ENCODE measurements at places on chromosomes 13 and 19.

GRCh38 chr13:105165449-105166125 lies 1369.9 kb downstream of the EFNB2 start:
- no peak for DNase-seq

GRCh38 chr13:110472904-110473563 lies 88.5 kb downstream of the RAB20 start:
- no peak for DNase-seq

- no peak for DNase-seq
Observed at GRCh38 chr19:8206147-8207087, 2.8 kb upstream of the CERS4 start.

- no peak for DNase-seq
Observed at GRCh38 chr13:45179428-45179827, 21.4 kb downstream of the KCTD4 start.

- no peak for DNase-seq
Observed at GRCh38 chr19:29054886-29055675, 157.9 kb downstream of the UQCRFS1 start.

GRCh38 chr13:107373551-107373950 lies 805.6 kb upstream of the ARGLU1 start:
- DNase-seq: no peak

DNA sequence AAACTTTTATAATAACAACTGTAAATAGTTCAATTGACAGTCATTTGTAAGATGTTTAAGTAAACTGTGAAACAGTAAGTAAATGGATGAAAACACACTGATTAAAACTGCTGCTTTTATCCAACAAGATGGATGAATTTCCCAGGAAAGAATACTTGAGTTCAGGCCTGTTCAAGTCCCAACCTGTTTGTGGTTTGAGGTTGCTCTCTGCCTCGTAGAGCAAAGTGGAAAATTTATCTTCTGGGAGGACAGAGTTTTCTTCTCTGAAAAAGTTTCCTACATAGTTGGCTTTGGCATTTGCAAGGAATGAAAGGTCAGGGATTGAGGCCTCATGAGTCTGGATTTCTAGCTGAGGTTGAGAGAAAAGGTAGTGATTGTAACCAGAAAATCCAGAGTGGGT lies 15.2 kb upstream of the ZNF543 start:
- DNase-seq: no peak

GRCh38 chr13:72757792-72758535 lies 23.7 kb downstream of the DIS3 start:
- DNase-seq: no peak

GRCh38 chr13:76799696-76800095 lies 86.5 kb downstream of the KCTD12 start:
- DNase-seq: no peak

DNA sequence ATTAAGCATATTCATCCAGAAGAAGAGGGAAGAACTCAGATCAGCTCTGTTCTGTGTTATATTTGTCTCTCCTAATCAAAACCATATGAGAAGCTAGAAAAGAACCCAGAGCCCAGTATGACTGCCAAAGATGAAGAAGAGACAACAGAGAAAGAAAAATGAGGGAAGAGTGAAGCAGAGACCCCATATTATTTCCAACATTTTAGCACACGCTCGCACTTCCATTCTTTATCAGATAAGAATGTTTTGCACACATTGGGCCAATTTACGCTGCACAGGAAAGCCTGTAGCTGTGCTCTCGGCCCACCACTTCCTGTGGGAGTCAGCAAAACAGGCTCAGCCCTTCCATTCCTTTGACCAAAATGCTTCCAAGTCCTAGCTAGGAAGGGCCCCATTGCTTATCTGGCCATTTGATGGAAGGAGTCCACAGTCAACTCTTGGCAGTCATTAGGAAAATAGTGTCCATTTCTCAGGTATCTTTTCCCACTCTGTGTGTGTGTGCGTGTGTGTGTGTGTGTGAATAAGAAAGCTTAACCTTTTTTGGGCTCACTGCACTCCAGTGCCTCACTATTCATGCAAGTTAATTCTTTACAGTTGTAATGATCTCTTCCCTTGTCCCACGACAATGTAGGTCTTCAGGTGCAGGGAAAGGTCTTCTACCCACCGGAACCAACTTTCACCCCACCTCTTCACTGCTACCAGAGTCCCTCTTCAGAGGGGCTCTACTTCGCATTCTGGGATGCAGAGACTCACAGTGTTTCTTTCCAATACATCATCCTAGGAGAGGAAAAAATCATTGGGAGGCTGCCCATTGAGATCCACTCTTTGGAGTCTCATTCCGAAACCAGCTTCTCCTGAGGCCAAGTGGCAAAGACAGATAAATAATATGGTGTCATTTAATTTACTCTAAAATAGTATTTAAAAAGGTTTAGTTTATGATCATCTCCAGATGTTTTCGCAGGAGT lies 237.5 kb downstream of the COG6 start:
- peak; percentile 72 for DNase-seq

GRCh38 chr13:93256998-93257397 lies 30.4 kb downstream of the GPC6 start:
- no peak for DNase-seq

- no peak for DNase-seq
Observed at GRCh38 chr13:29954082-29955028, 103.9 kb upstream of the UBL3 start.

DNA sequence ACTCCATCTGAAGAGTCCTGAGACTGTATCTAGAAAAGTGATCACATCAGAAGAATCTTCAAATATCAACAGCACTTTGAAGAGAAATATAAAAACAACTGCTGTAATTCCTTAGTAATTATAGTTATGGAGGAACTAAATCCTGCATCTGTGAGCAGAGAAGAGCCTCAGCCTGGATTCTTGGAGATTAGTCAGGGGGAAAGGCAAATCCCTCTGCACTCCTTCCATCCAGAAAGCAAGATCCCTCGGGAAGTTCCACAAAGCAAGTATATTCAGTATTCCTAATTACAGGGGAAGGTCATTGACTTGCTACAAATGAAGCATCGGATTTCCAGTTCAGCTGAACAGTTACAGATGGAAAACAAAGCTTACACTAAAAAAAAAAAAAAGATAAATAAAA lies 256.6 kb upstream of the IPO5 start:
- DNase-seq: no peak

DNA sequence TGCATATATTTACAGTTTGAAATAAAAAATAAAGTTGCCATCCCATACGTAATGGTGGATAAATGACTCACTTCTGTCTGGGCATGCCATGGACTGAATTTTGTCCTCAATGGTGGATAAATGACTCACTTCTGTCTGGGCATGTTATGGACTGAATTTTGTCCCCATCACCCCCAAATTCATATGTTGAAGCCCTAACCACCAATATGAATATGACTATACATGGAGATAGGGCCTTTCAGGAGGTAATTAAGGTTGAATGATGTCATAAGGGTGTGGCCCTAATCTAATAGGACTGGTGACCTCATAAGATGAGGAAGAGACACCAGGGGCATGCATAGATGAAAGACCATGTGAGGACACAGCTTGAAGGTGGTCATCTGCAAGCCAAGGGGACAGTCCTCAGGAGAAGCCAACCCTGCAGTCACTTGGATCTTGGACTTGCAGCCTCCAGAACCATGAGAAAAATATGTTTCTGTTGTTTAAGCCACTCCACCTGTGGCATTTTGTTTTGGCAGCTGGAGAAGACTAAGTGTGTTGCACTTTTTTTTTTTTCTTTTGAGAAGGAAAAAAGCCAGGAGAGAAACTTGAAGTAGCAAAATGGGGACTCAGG lies 41.8 kb downstream of the RFC3 start:
- no peak for DNase-seq

DNA sequence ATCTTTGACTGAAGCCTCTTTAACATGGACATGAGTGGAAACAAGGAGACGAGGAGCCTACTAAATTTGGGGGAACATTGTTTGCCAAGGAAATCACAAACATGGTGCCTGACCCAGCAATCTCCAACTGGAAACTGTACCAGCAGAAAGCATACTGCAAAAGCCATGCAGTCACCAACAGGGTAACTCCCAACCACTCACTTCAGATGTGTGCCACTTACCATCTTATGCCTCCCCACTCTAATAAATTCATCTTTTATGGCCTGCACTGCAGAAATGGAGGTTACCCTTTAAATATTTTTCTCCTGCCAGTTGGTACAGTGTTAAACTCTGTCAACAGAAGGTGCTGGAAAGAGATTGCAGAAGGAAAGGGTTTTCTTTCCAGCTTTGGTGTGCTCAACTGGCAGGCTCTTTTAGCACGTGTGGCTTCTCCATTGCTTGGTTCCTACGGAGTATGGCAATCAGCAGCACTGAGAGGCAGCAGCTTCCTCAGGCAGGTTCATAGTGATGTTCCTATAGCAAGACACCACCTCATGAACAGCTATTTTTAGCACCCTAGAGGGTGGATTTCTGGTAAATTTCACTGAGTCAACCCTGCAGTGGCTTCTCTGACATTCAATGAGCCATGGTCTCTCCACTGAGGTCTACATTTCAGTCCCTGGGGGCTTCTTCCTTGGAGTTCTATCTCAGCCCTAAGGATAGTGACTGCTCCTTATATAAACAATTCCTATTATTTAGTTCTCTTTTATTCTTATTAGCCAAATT lies 21.4 kb downstream of the MIR17HG start:
- DNase-seq: no peak

DNA sequence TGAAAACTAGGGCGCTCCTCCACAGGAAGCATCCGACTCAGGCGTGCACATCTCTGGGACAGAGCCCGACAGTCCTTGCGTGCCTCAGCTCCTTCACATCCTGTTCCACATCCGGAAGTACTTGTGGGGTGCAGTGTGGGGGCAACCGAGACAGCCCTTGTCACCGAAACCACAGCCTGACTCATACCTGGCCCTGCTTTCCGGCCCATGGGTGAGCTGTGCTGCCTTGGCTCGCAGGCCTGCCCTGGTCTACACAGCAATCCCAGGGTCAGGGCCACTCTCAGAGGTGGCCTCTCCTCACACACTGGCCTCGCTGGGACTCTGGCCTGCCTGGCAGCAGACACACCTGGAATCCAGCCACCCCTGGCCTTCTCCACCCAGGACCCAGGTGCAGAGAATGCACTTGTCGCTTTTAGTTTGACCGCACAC lies 100.4 kb downstream of the STK24 start:
- DNase-seq: peak; percentile 74

DNA sequence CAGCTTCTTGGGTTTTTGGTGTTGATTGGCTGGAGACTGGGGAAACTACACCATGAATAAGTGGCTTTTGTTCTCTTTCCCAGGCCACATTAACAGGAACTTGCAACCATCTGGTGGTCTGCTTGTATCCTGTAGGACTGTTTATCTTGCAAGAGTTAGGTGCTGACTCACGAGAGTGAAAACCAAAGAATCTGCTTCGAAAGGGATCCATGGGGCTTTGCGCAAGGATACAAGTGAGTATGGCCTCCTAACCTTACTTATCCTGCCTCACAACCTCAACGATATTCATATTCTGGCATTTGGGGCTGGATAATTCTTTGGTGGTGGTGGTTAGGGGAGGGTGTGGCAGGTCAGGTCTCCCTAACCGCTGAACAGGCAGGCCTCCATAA lies 4.7 kb upstream of the SIGLECL1 start:
- DNase-seq: no peak

DNA sequence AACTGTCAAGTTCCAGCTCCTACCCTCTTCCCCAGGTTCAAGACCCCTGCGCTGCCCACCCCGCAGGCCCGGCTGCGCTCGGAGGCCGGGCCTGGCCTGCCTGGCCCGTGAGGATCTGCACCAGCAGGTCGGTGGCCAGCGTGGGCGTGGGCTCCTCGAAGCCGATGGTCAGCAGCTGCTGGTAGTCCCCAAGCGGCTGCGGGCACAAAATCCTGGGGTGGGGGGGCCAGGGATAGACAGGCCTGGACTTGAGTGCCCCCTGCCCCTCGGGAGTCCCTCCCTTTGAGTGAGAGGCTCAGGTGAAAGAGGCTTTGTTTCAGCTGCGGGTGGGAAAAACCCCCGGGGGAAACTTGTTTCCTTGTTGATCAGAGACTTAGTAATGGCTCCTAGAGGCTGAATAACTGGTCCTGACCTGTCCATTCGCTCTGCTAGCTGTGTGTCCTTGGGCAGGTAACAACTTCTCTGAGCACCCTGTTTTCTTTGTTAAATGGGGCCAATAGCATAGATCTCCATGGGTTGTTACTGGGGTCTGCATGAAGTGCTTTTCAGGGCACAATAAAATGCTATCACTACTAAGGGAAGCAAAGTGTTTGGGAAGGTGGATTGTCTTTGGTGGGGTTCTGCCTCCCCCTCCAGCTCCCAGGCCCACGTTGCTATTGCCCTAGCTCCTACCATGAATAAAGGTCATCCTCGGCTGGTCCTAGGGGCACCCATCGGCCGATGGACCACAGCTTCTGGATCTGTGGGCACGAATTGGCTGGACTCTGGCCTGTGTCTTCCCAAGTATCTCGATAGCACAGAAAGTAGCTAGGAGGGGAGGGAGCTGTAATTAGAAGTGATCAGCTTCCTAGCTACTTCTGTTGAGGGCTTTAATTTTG lies 3.5 kb downstream of the C19orf67 start:
- DNase-seq: peak; percentile 23

DNA sequence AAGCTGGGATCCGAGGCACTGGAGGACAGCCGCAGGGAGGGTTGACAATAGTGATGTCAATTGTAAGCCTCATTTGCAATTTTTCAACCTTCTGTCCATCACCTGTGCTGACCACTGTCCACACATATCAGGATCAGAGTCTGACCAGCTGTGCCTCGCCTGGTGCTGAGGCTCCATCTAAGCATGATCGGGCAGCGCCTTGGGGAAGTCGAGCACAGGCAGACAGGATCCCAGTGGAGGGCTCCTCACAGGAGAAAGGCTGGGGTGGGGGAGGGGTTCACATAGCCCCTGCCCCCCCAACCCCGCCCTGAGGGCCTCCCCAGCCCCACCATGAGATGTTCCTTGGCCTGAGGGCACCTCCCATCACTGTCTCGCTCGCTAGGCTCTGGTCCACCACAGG lies 60.3 kb downstream of the RAB20 start:
- DNase-seq: no peak

- no peak for DNase-seq
Observed at GRCh38 chr19:50492303-50493052, 15.8 kb upstream of the GARIN5A start.

DNA sequence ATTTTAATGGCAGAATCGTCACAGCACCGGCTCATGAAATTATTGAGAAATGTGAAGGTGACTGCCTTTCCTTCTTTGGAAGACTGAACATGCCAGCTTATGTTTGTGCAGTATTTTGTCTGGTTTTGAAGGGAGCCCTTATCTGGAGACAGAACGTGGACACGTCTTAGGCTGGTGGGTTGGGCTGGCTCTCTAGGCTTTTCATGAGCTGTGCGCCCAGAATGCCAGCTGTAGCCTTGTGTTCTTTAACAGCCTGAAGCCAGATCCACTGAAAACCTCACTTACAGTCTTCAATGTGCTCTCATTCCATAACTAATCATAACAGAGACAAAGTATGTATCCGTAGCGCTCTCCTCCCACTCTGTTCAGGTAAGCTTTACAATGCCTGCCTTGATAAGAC lies 184.4 kb upstream of the HTR2A start:
- no peak for DNase-seq

GRCh38 chr13:81184556-81185265 lies 843.8 kb upstream of the SPRY2 start:
- no peak for DNase-seq

- DNase-seq: no peak
Observed at GRCh38 chr19:48991011-48991609, 2.0 kb downstream of the GYS1 start.
